ENCODE measurements at places on chromosomes 11 and 22.

DNA sequence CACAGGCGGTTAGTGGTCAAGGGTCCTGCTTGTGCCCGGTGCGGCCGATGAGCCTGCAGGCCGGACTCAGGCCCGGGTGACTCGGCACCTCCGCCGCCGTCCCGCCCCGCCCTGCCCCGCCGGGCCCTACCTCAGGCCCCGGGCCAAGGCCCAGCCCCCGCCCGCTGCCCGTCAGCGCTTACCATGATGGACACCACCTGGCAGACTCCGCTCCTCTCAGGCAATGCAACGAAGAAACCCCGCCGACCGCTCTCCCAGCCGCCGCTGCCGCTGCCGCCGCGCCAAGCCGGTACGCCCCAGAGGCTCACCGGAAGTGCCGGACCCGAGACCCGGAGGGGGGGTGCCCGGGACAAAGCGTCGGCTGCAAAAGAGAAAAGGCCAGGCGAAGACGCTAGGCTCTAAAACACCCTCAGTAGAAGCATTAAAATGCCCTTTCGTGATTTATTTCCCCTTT, at the start of gene UFD1:
Gene UFD1 (minus strand): TSS at position 293 of the 454 bp plus-strand sequence. CDS start 108 bp downstream, at position 185.
- DNase-seq: peak; percentile 77

GRCh38 chr22:19266547-19267086, 24.9 kb downstream of the CLTCL1 start:
- no peak for DNase-seq

GRCh38 chr11:70002433-70002832, 75.7 kb upstream of the ANO1 start:
- no peak for DNase-seq

DNA sequence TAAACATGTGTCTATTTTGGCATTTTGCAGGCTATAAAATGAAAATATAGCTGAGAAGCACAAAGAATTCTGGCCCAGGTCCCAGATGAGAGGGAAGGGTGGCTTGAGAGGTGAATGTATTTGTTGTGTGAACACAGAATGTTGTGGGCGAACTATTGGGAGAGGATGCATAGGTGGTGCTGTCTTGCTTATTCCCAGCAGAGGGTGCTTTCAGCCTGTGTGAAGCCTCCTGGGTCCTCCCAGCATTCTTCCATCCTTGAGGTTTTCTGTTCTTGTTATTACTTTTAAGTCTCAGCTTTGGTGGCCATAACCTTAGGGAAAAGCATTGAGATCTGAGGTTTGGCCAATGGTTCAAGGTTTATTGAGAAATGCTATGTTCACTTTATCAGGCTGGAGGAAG, 108.7 kb upstream of the SNX19 start:
- DNase-seq: peak; percentile 51

- DNase-seq: no peak
These were observed 436.3 kb downstream of the DYNC2H1 start for GRCh38 chr11:103545551-103545950.

DNA sequence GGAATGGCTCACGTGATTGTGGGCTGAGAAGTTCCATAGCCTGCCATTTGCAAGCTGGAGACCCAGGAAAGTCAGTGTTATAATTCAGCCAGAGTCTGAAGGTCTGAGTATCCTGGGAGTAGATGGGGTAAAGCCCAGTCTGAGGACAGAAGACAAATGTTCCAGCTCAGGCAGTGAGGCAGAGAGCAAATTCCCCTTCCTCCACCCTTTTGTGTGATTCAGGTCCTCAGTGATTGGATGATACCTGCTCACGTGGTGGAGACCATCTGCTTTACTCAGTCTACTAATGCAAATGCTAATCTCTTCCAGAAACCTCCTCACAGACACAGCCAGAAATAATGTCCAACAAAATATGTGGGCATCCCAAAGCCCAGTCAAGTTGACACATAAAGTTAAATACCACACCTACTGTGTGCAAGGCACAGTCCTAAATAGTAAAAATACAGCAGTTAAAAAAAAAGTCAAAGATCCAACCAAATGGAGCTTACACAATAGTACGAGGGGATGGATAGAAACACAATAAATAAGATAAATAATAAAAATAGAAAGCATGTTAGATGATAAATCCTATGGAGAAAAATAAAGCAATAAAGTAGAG, 13.2 kb upstream of the APOL6 start:
- peak; percentile 29 for DNase-seq

DNA sequence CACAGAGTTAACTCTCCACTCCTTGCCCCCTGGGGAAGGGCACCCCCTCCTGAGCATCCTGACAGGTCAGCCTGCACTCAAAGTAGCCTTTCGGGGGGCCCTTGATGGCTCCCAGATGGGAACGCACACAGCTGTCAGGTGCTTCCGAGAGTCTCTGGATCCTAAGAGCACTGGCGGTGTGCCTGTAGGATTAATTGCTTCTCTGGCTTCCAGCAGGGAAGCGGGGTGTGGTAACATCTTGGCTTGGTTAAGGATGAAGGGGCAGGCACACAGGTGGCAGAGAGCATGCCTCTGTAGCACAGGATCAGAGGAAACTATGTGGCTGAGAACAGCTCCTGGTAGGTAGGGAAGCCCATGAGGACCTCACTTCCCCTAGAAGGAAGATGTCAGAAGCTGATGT, 199.8 kb downstream of the MIAT start:
- no peak for DNase-seq

DNA sequence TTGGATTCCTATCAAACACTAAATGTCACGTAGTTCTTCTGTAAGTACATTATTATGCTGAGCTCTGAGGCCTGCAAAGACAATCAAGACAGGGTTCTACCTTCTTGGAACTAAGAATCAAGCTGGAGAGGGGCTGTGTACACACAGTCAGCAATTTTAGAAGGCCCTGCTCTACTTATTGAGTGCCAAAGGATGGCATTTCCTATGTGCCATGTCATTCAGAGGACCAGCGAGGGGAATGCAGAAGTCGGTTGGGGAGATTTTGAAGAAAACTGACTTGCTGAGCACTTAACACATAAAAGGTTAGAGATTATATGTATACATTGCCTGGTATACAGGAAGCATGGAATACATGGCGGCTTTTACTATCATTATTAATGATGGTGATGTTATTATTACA, 5.3 kb downstream of the SLC37A2 start:
- DNase-seq: no peak

- no peak for DNase-seq
These were observed 2.3 kb downstream of the NUDT8 start for GRCh38 chr11:67627441-67627811.

DNA sequence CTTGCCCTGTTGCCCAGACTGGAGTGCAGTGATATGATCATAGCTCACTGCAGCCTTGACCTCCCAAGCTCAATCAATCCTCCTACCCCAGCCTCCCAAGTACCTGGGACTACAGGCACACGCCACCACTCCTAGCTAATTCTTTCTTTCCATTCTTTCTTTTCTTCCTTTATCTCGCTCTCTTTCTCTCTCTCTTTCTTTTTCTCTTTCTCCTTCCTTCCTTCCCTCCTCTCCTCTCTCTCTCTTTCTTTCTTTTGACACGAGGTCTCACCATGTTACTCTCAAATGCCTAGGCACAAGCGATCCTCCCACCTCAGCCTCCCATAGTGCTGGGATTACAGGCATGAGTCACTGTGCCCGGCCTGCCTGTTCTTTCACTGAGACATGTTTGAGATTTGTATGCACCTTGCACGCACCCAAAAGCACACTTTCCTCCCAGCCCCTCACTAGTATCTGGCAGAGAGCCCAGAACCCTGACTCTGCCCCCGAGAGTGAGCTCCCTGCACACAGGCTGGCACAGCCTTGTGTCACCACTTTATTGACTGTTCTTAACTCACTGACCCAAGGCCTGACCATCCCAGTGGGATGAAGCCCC, 56.8 kb downstream of the CD6 start:
- DNase-seq: no peak

Data from fibroblast of skin of right quadriceps (primary cell).